Activated T-helper 1 cell treated with anti-CD3 and anti-CD28 coated beads, Interleukin-12 subunit alpha, Interleukin-12 subunit beta, Interleukin-2, Interleukin-4 antibody, amounts not matched to agents 30 ng/mL and 10 ng/mL and 1 ng/mL, durations not matched to agents 14 hours and 24 hours and 36 hours (primary cell): ENCODE measurements at places on chromosomes 5 and 9. TPM values are rescaled to one million over a fixed set of nuclear protein-coding genes. Genes with fewer than 3 reads are reported as not detected.

Gene TEK
- not detected in 2 replicates for total RNA-seq

Gene FOXI1
- not detected in 2 replicates for total RNA-seq

Gene ADCY2
- not detected in 2 replicates for total RNA-seq

DNA sequence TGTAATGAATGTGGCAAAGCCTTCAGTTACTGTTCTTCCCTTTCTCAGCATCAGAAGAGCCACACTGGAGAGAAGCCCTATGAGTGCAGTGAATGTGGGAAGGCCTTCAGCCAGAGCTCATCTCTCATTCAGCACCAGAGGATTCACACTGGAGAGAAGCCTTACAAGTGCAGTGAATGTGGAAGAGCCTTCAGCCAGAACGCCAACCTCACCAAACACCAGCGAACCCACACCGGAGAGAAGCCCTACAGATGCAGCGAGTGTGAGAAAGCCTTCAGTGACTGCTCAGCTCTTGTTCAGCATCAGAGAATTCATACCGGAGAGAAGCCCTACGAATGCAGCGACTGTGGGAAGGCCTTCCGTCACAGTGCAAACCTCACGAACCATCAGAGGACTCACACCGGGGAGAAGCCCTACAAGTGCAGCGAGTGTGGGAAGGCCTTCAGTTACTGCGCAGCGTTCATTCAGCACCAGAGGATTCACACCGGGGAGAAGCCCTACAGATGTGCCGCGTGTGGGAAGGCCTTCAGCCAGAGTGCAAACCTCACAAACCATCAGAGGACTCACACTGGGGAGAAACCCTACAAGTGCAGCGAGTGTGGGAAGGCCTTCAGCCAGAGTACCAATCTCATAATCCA lies 6.8 kb downstream of the RPL12 start:
- no peak for DNase-seq

- DNase-seq, result no peak
These were observed 63.5 kb upstream of the BARX1 start for GRCh38 chr9:94018628-94019027.
